Activated naive CD4-positive, alpha-beta T cell treated with anti-CD3 and anti-CD28 coated beads, Interleukin-2, amount 10 ng/mL, durations not matched to agents 5 hours and 36 hours (primary cell): ENCODE measurements at places on chromosomes 13 and 19. TPM values are rescaled to one million over a fixed set of nuclear protein-coding genes. Genes with fewer than 3 reads are reported as not detected.

METTL21C gene
- not detected for total RNA-seq

IGSF23 gene
- not detected for total RNA-seq

ESD gene
- 98.0 TPM for total RNA-seq

DZIP1 gene
- 0.14 TPM for total RNA-seq

ADGRE2 gene
- 0.45 TPM for total RNA-seq

ZSWIM4 gene
- 10.6 TPM for total RNA-seq

PRR20D gene
- not detected for total RNA-seq

SPPL2B gene
- total RNA-seq = 94.4 TPM

GNG7 gene
- total RNA-seq = 0.72 TPM

CBLC gene
- total RNA-seq = not detected

APLP1 gene
- total RNA-seq = 1.2 TPM

ERICH4 gene
- total RNA-seq = not detected

ZNF8 gene
- 5.7 TPM for total RNA-seq

THAP8 gene
- 5.7 TPM for total RNA-seq
